ENCODE measurements at places on chromosomes 2 and 18.

DNA sequence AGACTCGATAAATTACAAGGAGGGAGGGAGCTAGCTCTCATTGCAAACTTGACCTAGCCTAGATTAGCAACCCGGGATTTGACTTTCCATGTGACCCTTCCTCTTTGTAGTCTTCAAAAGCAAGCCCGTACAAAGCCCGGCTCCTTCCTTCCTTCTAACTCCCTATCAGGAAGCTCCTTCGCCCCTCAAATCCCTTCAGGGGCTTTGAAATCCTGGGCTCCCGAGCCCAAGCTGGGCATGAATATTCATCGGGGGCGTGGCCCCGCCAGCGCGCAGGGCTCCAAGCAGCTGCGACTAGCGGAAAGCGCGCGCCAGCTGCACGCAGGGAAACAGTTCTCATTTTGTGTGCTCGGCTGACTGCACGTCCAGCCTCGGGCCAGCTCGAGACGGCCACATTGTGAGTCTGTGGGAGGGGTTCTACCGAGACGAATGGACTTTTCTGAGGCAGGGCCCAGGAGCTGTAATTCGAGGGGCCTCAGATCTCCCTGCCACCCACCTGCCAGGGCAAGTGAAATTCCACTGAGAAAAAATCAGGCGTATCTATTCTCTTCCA lies 84.0 kb upstream of the PELI1 start:
- DNase-seq = peak; percentile 84

- no peak for DNase-seq
These were observed 726.0 kb upstream of the RAB6C start for GRCh38 chr2:129253461-129253812.

DNA sequence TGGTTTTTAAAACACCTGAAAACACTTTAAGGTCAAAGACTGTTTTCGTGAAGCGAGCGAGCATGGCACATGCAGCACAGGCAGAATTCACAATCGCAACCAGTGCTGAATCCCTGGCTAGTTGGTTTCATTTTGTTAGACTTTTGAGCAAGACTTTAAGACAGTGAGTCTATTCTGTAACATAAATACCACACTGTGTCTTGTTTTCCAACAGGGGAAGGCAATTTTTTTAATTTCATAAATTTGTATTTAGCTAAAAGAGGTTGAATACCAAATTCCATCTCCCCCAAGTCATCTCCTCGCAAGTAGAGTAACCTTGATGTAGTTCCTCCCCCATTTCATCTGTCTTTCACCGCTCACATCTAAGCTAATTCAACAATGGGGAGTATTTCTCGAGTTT lies 1.4 kb downstream of the CERKL start:
- DNase-seq = no peak

DNA sequence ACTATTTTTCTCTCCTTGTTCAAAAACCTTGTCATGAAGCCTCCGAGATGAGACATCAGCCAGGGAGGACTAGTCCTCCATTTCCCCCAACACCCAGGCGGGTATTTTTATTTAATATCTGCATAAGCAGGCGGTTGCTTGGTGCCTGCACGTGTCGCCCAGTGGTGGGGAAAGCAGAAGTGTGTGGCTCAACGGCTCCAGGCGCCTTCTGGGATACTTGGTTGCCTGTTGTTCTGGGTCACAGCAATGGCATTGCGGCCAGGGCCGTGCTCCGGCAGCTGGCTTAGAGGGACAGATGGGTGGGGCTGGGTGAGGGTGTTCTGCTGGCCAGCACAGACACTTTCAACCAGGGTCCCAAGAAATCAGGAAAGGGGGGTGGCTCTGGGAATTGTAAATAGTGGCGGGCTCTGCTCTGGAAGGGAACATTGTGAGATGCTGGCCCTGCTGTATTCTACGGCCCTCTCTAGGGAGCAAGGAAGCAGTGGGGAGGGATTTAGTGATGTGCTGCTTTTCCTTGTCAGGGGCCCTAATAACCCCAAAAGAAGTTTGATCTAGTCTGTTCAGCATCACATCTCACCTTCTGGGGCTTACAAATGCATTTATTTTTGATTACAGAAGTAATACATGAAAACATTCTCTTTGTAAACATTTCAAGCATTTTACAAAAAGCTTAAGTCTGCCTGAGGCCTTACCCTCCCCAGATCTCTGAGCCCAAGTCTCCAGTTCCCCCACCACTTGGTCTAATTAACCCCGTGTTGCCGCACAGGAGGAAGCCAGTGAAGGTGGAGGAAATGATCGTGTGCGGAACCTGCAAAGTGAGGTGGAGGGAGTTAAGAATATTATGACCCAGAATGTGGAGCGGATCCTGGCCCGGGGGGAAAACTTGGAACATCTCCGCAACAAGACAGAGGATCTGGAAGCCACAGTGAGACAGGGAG lies 1.1 kb downstream of the VAMP8 start:
- no peak for DNase-seq

All from substantia nigra (tissue), 51 donors.